ENCODE measurements at places on chromosomes 6 and 20.

GRCh38 chr20:61912665-61913422 lies 152.8 kb downstream of the TAF4 start:
- H3K4me1 ChIP-seq, result peaks cover 17% of the 10 kb centered on the region
- peaks cover 10% of the 10 kb centered on the region for H3K36me3 ChIP-seq
- no peak overlapping the region for H3K4me3 ChIP-seq
- no peaks in the 10 kb centered on the region for H3K27me3 ChIP-seq
- peak; percentile 64 for DNase-seq
- no peak overlapping the region for H3K27ac ChIP-seq

DNA sequence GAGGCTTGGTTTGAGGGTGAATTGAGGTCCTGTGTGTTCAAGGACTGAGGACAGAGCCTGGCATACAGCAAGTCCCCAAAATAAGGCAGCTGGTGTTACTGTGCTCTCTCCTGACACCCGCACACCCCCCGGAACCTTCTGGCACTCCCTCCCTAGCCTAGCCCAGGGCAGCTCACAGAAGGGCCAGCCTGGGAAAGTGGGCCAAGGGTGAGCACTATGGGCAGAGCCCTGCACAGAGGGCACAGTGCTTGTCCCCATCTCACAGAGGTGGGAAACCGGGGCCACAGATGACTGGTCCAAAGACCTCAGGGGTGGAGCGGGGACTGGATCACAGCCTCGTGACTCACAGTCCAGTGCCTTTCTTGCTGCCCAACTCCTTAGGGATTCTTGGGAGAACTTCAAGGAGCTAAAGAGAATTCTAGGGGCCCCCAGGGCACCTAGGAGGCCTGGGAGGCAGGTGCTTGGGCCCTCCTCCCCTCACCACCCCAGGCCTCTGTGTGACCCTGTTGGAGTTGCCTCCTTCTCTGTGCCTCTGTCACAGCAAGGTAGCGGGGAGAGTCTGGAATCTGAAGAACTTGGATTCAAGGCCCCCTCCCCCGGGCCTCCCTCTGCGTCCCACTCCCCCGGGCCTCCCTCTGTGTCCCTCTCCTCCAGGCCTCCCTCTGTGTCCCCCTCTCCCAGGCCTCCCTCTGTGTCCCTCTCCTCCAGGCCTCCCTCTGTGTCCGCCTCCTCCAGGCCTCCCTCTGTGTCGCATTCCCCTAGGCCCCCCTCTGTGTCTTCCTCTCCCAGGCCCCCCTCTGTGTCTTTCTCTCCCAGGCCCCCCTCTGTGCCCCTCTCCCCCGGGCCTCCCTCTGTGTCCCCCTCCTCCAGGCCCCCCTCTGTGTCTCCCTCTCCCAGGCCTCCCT lies 13.5 kb downstream of the DLGAP4 start:
- no peaks in the 10 kb centered on the region for H3K4me1 ChIP-seq
- H3K27me3 ChIP-seq, result peaks cover 1% of the 10 kb centered on the region
- H3K27ac ChIP-seq, result no peak overlapping the region
- no peaks in the 10 kb centered on the region for H3K36me3 ChIP-seq
- no peak overlapping the region for H3K4me3 ChIP-seq

DNA sequence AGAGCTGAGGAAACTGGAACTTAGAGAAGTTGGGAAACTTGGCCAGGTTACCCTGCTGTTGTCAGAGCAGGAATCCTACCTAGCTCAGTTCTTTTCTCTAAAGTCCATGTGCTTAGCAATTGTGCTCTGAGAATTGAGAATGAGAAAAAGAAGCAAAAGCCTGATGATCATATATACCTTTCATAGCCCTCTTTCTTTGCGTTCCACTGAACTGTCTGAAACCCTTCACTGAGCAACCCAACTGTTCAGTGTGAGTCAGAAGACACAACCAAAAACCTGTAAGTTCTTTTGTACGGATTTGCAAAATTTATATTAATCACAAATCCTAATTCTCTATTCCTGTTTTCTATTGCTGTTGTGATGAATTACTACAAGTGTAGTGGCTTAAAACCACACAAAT lies 80.6 kb downstream of the PHF3 start:
- H3K27me3 ChIP-seq, result no peaks in the 10 kb centered on the region
- no peak overlapping the region for H3K4me3 ChIP-seq
- DNase-seq, result no peak
- H3K36me3 ChIP-seq, result peaks cover 20% of the 10 kb centered on the region

GRCh38 chr6:12354499-12354898 lies 64.3 kb downstream of the EDN1 start:
- no peak overlapping the region for H3K4me3 ChIP-seq
- no peak overlapping the region for H3K27ac ChIP-seq
- peaks cover 2% of the 10 kb centered on the region for H3K4me1 ChIP-seq
- DNase-seq, result no peak

DNA sequence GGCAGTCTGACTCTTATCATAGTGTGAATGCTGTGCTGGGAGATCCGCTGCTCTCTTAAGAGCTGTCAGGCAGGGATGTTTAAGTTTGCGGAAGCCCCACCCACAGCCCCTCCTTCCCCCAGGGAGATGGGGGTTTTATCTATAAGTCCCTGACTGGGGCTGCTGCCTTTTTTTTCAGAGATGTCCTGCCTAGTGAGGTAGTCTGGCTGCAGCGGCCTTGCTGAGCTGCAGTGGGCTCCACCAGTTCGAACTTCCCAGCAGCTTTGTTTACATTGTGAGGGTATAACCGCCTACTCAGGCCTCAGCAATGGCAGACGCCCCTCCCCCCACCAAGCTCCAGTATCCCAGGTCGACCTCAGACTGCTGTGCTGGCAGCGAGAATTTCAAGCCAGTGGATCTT lies 75.7 kb upstream of the UST start:
- no peak overlapping the region for H3K27ac ChIP-seq
- peaks cover 6% of the 10 kb centered on the region for H3K4me1 ChIP-seq
- DNase-seq, result no peak
- no peaks in the 10 kb centered on the region for H3K36me3 ChIP-seq
- no peak overlapping the region for H3K4me3 ChIP-seq

DNA sequence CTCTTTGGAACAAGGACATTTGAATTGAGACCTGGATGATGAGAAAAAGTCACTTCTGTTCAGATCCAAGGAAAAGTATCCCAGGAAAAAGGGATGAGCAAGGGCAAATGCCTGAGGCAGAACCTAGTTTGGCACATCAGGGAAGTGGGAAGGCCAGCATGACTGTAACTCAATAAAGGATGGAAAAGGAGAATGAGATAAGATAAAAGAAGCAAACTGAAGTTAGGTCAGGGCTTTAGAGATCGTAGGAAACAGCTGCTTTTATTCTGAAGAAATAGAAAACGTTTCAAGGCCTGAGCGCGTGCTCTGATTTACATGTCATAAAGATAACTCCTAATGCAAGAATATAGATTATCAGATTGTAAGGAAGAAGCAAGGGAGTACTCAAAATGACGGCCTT lies 450.0 kb downstream of the FRK start:
- no peaks in the 10 kb centered on the region for H3K4me1 ChIP-seq
- no peak for DNase-seq
- H3K27me3 ChIP-seq, result no peaks in the 10 kb centered on the region
- no peak overlapping the region for H3K27ac ChIP-seq
- H3K36me3 ChIP-seq, result no peaks in the 10 kb centered on the region

GRCh38 chr6:36751091-36751490 lies 53.5 kb downstream of the RAB44 start:
- no peaks in the 10 kb centered on the region for H3K36me3 ChIP-seq
- no peak overlapping the region for H3K27ac ChIP-seq
- H3K4me1 ChIP-seq, result peaks cover 2% of the 10 kb centered on the region
- H3K4me3 ChIP-seq, result no peak overlapping the region
- no peaks in the 10 kb centered on the region for H3K27me3 ChIP-seq

DNA sequence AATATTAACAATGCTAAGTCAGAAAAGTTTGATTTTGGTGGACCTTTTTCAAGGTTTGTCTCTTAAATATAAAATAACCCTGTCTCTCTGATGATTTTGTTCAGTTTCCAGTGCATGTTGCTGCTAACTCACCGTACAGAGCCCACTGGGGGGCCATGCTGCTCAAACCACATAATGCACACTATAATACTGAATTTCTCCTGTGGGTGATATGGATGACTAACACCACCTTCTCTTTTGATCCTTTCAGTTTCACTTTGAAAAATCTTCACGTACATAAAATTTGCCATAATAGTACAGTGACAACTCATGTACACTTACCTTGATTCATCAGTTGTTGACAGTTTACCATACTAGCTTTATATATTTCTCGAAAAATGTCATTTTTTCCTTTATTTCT lies 506.6 kb upstream of the MAN1A1 start:
- H3K27me3 ChIP-seq, result no peaks in the 10 kb centered on the region
- H3K4me3 ChIP-seq, result no peak overlapping the region
- no peak overlapping the region for H3K27ac ChIP-seq
- peak; percentile 40 for DNase-seq
- no peaks in the 10 kb centered on the region for H3K36me3 ChIP-seq

DNA sequence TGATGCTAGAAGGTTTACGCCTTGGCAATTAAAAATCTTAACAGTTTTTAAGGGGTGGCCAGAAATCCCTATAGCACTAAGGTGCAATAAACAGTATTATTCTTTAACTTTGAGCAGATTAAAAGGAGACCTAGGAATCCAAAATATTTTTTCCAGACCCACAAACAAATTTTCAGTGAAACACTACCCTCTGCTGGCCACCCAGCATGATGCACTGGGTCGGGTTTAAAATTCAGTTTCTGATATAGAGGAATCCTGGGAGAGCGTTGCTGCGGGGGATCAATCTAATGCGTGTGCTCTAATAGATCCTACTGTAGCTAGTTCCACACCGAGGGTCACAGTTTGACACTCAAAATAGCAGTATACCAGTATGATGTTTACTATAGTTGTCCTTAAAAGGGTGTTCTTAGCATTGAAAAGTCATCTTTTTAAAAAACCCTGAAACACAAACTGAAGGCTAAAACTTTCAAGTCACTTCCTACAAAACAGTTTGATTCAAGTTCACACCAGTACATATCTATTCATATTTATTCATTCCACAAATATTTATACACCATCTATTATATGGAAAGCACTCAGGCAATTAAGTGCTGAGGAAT lies 10.2 kb downstream of the UBE3D start:
- H3K4me3 ChIP-seq, result no peak overlapping the region
- peaks cover 2% of the 10 kb centered on the region for H3K36me3 ChIP-seq
- no peaks in the 10 kb centered on the region for H3K27me3 ChIP-seq
- no peak overlapping the region for H3K27ac ChIP-seq
- peak; percentile 28 for DNase-seq

- DNase-seq, result no peak
- no peak overlapping the region for H3K4me3 ChIP-seq
- H3K27ac ChIP-seq, result no peak overlapping the region
- no peaks in the 10 kb centered on the region for H3K36me3 ChIP-seq
These were observed 146.6 kb upstream of the POU3F2 start for GRCh38 chr6:98687752-98688151.

- H3K27me3 ChIP-seq, result peaks cover 2% of the 10 kb centered on the region
- peak within 1 kb of the TSS; percentile 78 for H3K4me3 ChIP-seq
- H3K36me3 ChIP-seq, result no peaks in the 10 kb centered on the region
- H3K4me1 ChIP-seq, result peaks cover 20% of the 10 kb centered on the region
These were observed at the start of gene LRP11 for GRCh38 chr6:149863698-149864577. Gene LRP11, minus strand, starts transcription at chr6:149864359. Its CDS starts 339 bp downstream, at chr6:149864020.

DNA sequence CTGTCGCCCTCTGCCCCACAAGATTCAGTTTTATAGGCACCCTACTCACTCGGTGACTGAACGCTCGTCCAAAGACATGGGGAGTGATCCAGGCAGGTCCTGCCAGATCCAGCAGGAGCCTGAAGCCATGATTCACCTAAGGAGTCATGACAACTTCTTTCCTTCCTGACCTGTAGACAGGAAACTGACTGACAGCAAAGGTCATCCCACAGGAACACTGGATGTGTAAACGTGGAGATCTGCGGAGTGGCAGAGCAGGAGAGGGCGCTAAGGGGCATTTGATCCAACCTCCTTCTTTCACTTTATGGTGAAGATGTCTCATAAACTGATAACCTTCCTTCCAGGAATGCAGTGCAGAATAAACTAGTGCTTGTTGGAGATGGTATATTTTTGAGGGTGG lies 192.2 kb downstream of the GJA10 start:
- no peak for DNase-seq
- H3K27me3 ChIP-seq, result no peaks in the 10 kb centered on the region
- peaks cover 17% of the 10 kb centered on the region for H3K4me1 ChIP-seq
- no peak overlapping the region for H3K4me3 ChIP-seq

- no peak overlapping the region for H3K4me3 ChIP-seq
- H3K27me3 ChIP-seq, result no peaks in the 10 kb centered on the region
- no peaks in the 10 kb centered on the region for H3K36me3 ChIP-seq
- H3K4me1 ChIP-seq, result no peaks in the 10 kb centered on the region
- H3K27ac ChIP-seq, result no peak overlapping the region
These were observed 28.3 kb upstream of the PREP start for GRCh38 chr6:105431226-105431625.

GRCh38 chr6:75306064-75306463 lies 21.5 kb upstream of the TMEM30A start:
- H3K36me3 ChIP-seq, result no peaks in the 10 kb centered on the region
- no peak overlapping the region for H3K4me3 ChIP-seq
- no peak for DNase-seq

- no peak overlapping the region for H3K27ac ChIP-seq
- no peaks in the 10 kb centered on the region for H3K4me1 ChIP-seq
- peaks cover 9% of the 10 kb centered on the region for H3K36me3 ChIP-seq
These were observed 19.9 kb downstream of the KCNS1 start for GRCh38 chr20:45080867-45081624.

Data from common myeloid progenitor, CD34-positive (primary cell).